Activated CD4-positive, alpha-beta T cell treated with anti-CD3 and anti-CD28 coated beads, Interleukin-2, Interleukin-6, amounts not matched to agents 100 ng/mL and 50 ng/mL, durations not matched to agents 16 hours and 8 hours (primary cell): ENCODE measurements at places on chromosomes 6 and 20.

DNA sequence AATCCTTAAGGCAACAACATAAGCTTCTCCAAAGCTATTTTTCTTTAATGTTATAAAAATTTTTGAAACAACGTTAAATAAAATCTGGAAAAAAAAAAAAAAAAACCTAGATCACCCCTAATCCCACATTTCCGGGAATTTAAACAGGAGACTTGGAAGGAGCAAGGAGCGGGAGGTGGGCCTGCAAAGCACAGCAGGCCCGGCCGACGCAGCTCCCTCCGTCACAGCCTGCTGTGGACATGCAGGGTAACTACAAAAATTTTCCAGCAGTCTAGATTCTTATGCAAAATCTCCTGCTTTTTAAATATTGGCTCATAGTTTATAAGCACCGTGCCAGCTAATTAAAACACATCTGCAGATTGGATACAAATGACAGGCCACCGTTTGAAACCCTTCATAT is 23.5 kb downstream of the FOXF2 start:
- no peak for DNase-seq

DNA sequence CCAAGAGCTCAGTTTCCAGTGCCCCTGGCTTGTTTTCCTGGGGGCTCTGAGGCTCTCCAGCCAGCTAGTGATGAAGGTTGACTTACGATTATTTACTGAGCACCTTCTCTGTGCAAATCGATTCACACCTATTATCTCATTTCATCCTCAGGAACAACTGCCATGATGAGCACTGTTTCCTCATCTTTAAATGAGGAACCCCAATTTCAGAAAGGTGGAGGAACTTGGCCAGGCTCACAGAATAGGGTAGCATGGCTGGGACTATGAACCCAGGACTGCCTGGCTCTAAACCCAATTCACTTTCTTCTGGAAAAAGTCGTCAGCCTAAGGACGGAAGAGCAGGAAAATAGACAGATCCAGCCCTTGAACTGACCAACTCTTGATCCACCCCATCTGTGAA is 3.5 kb upstream of the BPI start:
- DNase-seq = no peak

DNA sequence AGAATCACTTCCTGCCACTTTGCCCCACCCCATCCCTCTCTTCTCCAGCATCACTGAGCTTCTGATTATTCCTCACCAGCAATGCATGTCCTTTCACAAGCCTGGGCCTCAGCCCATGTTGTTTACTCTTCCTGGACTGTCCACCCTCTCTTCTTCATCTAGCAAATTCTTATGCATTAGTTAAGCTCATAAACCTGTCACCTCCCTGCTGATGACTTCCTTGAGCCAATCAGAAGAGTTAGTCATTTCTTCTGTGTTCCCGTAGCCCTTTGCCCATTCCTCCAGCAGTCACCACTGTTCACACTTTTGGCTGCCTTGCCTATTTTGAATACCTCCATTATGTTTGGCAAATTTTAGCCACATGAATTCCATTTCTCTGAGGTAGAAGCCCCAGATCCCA is 4.1 kb upstream of the CRYBG1 start:
- no peak for DNase-seq

DNA sequence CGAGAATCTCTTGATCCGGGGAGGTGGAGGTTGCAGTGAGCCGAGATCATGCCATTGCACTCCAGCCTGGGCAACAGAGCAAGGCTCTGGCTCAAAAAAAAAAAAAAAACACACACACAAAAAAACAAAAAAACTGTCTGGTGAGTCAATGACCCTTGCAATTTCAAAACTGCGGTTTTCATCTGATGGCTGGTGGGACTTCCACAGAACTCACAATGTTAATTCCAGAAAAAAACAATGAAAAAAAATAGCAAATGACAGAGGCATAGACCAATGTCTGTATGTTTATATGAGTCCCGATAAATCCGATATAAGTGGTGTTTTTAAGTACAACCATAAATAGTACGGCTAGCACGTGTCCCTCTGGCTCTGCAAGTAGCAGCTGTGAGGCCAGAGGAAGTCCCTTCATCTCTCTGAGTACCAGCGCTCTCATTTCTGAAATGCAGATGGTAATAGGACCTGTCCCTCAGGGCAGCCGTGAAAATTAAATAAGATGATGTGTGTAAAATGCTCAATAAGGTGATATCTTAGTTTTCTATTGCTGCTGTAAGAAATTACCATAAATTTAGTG is 21.9 kb upstream of the PTPN1 start:
- DNase-seq = no peak

DNA sequence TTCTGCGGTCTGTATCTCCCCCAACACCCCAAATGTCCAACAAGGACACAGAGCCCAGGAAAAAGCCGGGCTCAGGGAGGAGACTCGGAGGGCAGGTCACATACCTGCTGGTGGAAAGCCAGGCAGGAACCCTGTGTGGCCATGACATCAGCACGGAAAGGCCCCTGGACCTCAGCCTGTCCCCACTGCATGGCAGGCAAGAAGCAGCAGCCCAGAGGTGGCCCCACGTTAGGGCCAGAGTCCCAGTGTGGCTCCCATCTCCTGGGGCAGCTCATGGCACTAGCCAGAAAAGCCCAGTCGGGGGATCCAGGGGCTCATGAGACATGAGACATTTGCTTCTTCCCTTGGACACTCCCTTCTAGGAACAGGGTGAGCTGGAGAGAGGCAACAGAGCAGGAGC is 258.7 kb downstream of the DLL1 start:
- no peak for DNase-seq

- peak; percentile 54 for DNase-seq
These were observed 21.2 kb upstream of the ASXL1 start for GRCh38 chr20:32336918-32337347.

DNA sequence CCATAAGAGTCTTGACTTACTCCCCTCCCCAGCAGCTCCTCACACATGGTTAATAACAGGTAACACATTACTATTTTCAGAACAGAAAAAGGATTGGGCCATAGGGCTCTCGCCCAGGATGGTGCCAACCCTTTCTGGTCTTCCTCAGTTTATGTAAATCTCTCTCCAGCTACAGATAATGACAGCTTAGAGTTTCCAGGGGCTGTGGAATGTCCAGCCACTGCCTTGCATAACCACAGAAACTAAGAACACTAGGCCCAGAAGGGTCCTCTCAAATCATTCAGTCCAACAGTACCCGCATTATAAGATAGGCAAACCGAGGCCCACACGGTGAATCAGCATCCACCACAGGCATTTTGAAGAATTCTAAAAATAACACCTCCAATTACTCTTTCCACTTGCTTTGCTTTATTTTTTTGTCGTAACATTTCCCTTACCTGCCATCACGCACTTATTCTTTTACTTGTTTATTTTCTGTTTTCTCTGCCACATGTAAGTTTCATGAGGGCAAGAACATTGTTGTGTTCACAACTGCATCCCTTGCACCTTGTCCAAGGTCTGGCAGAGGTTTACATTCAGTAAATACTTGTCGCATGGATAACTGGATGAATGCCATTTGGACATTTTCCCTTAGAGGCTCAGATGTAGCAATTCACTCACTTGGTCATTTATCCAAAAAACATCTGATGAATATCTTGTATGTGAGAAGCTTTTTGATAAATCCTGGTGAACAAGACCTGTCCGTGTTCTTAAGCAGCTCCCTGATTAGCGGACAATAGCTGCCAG is 6.4 kb upstream of the SDC4 start:
- DNase-seq = no peak
